Type B pancreatic cell (in vitro differentiated cells): ENCODE measurements at places on chromosomes 16 and 17. TPM values are rescaled to one million over a fixed set of nuclear protein-coding genes. Genes with fewer than 3 reads are reported as not detected.

OR1D2 gene
- not detected in 2 replicates for total RNA-seq

GRAPL gene
- not detected in 2 replicates for total RNA-seq

CCL5 gene
- total RNA-seq = 1.1 TPM in 1 of 2 replicates, not detected in the other

ABCC3 gene
- 10.6 and 13.3 TPM in 2 replicates for total RNA-seq

SMTNL2 gene
- total RNA-seq = 19.4 and 25.5 TPM in 2 replicates

CD19 gene
- not detected in 2 replicates for total RNA-seq

ASPSCR1 gene
- total RNA-seq = 31.5 and 35.6 TPM in 2 replicates

- DNase-seq = no peak
These were observed 22.7 kb downstream of the BCO1 start for GRCh38 chr16:81261049-81261648.

DNA sequence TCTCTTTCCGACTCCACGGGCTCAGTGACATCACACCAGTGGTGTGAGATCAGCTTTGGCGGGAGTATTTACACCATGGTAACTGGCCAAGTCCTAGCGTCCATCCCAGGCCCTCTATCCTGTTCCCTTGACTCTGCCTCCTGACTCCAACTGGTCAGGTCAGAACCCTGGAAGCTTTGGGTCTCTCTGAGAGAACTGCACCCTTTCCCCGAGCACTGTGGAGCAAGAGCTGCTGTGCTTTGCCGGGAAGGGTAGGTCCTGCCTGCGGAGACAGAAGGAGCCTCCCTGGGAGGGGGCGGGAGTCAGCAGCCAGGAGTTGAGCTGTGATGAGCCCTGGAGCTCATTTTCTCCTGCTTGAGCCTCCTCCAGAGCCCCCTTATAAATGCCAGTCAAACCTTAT lies 212.1 kb upstream of the TNRC6C start:
- DNase-seq = no peak

GRCh38 chr17:60393840-60394723 lies 2.1 kb upstream of the USP32 start:
- no peak for DNase-seq

- DNase-seq = no peak
These were observed 116.7 kb downstream of the MSI2 start for GRCh38 chr17:57373048-57373447.

- no peak for DNase-seq
These were observed 29.1 kb downstream of the CDH13 start for GRCh38 chr16:82655720-82656490.

GRCh38 chr16:82078125-82078524 lies 43.1 kb downstream of the HSD17B2 start:
- DNase-seq = no peak

GRCh38 chr17:80952291-80952690 lies 39.4 kb upstream of the CHMP6 start:
- DNase-seq = no peak

GRCh38 chr17:75109046-75109406 lies 743 bp upstream of the ARMC7 start:
- no peak for DNase-seq

DNA sequence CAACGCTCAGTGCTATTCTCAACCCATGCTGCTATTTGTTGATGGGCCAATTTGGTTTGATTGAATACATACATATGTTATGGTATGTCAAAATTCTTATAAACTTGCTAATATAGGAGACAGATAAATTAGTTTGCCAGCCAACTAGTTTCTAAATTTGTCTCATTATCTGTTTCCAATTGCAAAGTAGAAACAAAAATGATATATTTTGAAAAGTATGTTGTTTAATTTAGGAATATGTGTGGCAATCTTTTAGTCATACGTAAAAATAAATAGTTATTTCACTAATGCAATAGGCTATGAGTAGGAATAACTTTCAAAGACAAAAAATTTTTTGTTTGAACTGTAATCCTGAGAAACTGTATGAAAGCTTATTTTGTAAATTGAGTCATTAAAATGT lies 210.6 kb upstream of the KCNJ16 start:
- DNase-seq = no peak

DNA sequence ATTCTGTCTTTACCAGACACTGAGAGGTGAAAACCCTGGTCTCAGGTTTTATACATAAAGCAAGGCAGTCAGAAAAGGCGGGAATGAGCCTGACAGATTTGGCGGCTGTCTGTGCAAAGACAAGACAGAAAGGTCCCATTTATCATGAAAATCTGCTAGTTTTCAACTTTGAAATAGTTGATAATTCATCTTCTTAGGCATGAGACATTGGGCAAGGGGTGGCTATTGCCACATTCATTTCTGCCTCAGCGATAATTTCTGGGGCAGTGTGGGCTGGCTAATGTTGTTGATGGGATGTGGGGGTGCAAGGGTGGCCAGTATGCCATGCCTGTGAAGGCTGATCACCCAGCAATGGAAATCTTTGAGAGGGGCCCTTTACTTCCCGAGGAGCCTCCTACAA lies 173.8 kb upstream of the RPH3AL start:
- DNase-seq = no peak

DNA sequence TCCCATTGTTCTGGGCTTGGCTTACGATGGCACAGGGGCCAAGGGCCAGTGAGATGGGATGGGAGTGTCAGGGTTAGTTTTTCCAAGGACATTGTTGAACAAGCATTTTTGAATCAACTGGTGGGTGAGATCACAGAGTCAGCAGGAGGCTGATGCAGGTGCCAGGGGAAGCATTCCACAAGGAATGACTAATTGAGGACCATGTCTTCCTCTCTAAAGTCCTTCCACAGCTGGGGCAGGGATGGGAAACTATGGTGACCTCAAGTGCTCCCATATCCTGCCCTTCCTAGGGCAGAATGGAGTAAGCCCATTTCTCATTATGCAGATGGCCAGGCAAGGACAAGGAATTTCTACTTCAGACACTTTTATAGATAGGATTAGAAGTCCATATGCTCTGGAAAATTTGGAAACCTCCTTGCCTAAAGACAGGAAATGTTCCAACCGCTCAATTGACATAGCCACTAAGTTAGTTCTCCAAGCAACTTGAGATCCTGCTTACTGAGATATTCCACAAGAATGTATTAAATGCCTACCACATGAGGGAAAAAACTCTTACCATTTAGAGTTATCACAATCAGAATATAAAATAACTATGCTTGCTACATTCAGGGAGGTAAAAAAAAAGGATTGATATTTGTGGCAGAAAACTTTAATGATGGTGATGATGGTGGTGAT lies 21.2 kb upstream of the ENGASE start:
- no peak for DNase-seq

- no peak for DNase-seq
These were observed 3.4 kb downstream of the BHLHA9 start for GRCh38 chr17:1273492-1274244.

GRCh38 chr17:74778960-74779359 lies 2.8 kb upstream of the NAT9 start:
- no peak for DNase-seq

GRCh38 chr16:15946257-15947044 lies 3.0 kb upstream of the ABCC1 start:
- no peak for DNase-seq

GRCh38 chr17:28394337-28395116 lies 11.5 kb downstream of the SLC46A1 start:
- DNase-seq = no peak

GRCh38 chr16:81545470-81546250 lies 101.1 kb downstream of the CMIP start:
- no peak for DNase-seq

DNA sequence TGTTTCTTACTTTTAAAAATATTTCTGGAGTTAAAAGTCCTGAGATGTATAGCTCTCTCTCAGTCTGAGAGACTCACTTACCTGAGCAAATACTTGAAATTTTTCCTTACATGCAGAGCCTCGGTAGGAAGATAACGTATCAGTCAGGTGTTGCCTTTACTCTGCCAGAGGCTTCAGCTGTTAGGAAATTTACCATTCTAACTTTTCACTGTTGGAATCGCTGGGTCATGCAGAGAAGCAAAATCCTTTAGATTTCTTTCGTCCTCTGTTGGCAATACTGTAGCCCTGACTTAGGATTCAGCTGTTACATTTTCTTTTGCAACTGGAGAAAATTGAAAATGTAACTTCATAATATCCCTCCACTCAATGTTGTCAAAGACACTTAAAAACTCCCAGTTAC lies 20.0 kb upstream of the KCNJ16 start:
- no peak for DNase-seq

- no peak for DNase-seq
These were observed 634.8 kb downstream of the KCNJ2 start for GRCh38 chr17:70804161-70804560.

GRCh38 chr16:66858740-66859396 lies 14.7 kb downstream of the CA7 start:
- no peak for DNase-seq

GRCh38 chr17:78450696-78451345 lies 72.4 kb downstream of the PGS1 start:
- DNase-seq = no peak
